ENCODE measurements at places on chromosomes 5 and 9.

- DNase-seq: no peak
These were observed 1.4 kb downstream of the MXD3 start for GRCh38 chr5:177310332-177310731.

DNA sequence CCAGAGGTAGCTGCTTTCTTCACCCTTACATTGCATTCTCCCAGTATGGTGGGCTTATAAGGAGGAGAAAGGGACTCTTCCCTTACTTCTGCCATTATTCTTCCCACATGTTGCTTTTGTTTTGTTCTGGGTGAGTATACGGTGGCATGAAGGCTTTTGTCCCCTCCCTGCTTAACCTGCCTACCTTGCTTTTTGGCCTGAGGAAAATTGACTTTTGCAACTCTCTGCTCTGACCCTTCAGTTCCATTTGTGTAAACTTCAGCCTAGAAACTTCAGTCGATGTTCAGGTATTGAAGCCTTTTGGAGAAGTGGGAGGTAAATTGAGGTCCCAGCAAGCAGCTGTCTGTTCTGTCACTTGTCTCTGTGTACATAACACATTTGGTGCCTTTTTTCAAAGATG, 110.2 kb downstream of the PCSK1 start:
- no peak for DNase-seq

DNA sequence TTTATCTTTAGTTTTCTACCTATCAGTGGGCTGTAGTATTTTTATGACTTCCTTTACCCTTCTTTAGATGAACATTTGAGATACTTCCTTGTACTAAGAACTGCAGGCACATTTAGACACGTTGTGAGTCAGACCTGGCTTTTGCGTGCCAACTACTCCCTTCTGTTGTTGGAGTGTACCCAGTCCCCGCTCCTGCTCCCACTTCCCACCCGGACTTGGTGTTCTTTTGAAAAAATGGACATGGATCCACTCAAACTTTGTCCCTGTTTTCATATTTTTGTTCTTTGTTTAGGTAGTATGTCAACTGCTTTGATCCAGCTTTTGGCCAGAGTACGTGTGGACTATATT, 60.7 kb downstream of the PARP8 start:
- DNase-seq: peak; percentile 19

GRCh38 chr9:125794708-125795107, 47.5 kb downstream of the PBX3 start:
- DNase-seq: no peak

GRCh38 chr5:61334868-61335615, 3.0 kb downstream of the ZSWIM6 start:
- DNase-seq: peak; percentile 88

DNA sequence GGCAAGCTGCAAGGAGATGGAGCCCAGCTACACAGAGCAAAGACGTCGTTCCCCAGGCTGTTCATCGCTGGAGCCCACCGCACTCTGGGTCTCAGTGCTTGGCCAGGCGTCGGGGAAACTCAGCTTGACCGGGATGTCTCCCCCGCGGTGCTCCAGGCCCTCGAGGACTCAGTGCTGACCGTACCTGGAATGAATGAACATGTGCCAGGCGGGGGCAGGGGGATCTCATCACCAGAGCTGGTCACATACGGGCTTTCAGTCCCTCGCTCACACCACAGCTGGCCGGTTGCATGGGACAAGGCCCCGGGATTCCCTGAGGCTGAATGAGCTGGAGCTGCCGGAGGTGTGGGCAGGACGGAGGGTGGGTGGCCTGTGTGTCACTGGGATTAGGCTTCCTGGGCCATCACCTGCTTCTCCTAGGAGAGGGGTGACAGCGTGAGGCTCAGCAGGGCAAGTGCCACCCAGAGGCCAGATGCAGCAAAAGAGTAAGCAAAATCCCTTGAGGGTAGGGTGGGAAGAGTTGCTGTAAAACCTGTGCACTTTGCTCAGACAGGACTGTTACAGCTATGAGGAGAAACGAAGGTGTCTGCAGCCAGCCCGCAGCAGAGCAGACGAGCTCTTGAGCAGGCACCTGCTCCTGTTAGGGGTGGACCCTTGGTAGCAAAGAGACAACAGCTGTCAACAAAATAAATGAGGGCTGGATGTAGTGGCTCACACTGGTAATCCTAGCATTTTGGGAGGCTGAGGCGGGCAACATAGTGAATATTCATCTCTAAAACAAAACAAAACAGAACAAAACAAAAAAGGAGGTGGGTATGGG, 70.7 kb upstream of the RAPGEF1 start:
- no peak for DNase-seq

DNA sequence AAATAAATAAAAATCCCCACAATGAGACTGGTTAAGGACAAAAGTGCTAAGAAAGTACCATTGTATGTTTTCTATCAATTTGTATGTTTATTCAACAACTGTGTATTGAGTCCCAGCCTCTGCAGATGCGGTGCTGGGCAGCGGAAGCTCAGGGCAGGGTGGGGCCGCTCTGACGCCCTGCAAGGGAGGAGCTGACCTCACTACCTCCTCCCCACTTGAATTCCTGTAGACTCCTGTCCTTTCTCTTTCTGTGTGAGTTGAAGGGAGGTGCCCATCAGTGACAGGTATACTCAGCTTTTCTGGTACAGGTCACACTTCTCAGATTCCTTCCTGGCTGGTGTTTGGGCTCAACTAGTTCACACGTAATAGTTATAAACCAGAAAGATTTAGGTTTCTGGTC, 27.0 kb downstream of the ANGPTL2 start:
- DNase-seq: no peak

- DNase-seq: no peak
These were observed 8.5 kb downstream of the FBXL17 start for GRCh38 chr5:108373426-108373825.

DNA sequence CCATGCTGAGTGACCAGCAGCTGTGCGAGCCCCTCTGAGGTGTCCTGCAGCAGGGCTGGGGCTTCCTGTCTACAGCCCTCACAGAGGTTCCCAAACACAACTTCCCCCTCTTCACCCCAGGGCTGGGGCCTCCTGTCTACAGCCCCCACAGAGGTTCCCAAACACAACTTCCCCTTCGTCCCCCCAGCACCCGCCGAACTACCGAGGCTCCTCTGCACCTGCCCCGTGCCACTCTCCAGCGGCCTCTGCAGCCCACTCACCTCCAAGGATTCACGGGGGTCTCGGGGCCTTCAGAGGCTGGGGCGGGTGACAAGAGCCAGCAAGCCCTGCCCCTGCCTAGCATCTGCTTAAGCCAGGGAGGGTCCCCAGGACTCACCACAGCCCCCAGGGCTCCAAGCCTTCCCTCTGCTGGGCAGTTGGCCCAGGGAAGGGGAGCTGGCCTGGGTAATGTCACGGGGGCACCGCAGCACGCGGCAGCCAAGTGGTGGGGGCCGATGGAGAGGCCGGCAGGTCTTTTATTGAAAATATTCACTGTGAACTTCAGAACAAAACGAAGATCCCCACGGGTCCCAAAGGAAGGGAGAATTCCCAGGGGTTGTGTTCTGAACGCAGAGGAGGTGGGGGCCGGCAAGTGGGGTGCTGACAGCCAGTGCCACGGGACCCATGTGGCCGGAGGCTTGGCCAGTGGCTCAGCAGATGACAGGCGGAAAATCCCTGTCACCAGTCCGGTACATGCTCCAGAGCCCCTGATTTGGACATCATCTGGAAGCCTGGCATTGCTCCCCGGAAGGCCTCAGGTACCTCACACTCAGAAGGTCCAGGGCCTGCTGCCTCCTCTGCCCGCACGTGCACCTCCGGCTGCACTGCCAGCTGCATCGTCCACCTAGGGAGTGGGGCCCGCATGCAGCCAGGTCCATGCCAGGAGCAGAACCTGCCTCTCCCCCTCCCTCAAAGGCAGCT, 125.3 kb downstream of the ADAMTS2 start:
- DNase-seq: no peak

DNA sequence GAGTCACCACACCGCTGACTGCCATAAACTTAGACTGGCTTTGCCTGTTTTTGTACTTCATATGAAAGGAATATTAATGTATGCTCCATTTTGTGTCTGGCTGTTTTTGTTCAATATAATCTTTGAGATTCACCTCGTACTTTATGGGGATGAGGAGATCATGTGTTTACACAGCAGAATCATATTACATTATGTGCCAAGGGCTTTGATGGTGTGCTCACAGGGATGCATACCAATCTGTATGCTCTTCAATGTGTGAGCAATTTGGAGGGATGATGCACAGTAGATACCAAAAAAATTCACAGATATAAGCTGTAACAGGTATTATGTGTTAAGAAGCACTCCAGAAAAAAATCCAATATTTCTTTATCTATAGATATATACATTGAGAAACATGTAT, 113.7 kb downstream of the GABRB2 start:
- no peak for DNase-seq

- DNase-seq: no peak
These were observed 119.4 kb downstream of the ADAMTS12 start for GRCh38 chr5:33772380-33772897.

- DNase-seq: no peak
These were observed 7.4 kb upstream of the GAPVD1 start for GRCh38 chr9:125254231-125254630.

DNA sequence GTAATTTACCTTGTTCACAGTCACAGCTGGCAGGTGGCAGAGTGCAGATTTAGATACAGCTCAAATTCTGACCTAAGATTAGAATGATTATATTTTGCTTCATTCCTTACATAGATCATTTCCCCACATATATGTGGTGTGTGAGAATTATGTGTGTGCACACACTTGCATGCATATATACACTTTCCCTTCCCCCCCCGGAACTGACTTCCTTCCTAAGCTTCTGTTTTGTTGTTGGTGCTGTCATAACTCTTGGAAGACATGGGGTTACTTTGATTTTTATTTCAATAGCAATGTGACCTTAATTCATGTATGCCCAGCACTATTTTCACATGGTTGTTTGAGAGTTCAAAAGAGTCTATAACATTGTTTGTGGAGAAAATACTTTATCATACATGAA, 112.8 kb downstream of the CMYA5 start:
- DNase-seq: no peak

GRCh38 chr9:88990729-88991065, 571 bp upstream of the S1PR3 start:
- DNase-seq: no peak

DNA sequence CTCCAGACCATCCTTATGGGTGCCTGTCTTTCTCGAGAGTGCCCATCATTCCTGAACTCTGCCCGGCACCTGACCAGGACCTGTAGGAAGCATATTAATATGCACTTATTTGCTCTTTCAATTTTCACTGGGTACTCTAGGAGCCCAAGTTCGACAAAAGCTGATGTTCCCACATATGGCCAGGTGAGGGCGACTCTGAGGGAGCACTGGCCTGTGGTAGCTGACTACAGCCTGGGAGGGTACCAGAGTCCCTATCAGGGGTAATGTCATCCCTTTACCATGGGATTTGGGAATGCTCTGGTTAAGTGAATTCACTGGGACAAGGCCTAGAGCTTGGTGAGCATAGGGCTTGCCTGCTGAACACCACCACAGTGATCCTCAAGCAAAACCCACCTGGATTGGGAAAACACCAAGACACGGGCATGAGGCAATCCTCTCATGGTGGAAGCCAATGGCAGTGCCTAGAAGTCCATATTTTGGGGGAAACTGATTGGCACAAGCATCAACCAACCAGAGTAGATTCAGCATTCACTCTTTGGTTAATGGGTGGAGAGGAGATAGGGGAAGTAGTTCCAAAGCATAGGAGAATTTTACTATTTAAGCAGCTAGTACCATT, 112.2 kb downstream of the MTX3 start:
- no peak for DNase-seq

GRCh38 chr9:123863164-123863855, 66.6 kb downstream of the DENND1A start:
- DNase-seq: no peak

GRCh38 chr9:120677965-120678364, 36.3 kb downstream of the MEGF9 start:
- DNase-seq: no peak

DNA sequence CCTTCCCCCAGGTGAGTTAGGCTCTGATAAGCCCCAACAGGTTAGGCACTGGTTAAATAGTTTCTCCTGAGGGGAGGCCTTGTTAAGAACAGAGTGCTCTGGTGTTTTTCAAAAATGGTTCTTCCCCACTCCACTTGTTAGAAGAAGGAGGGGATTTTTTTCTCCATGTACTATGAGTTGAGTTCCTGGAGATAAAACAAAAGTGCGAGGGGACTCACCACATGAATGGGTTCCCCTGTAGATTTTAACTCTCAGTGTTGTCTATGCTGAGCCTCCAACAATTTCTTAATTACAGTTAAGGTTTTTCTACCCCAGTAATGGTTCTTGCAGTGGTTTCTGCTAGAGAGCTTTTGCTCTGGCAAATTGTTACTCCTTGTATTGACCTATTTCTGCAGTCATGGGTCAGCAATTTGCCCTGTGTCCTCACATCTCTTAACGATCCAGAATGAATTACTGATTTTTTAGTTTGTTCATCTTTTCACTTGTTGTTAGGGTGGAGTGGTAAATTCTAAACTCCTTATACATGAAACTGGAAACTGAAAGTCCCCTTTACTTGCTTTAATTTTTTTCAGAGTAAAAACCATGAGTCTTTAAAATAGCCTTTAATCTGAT, 44.4 kb downstream of the SCAMP1 start:
- DNase-seq: no peak

DNA sequence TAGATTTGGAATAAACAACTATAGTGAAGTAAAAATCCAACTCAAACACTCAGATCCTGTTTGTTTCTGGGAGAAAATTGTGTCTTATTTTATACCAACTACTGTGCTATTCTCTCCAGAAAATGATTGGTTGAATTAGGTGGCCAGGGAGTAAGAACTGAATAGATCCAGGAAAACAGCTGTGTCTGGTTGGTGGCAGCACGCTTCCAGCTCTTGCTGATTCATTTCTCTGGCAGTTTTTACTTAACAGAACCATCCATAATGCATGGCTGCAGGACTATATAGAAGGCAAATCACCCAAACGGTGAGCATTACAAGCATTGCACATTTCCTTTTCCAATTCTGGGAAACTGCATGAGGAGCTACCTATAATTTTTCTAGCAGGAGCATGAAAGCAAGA, 29.5 kb downstream of the DMAC1 start:
- DNase-seq: no peak

- no peak for DNase-seq
These were observed 79.4 kb downstream of the NLN start for GRCh38 chr5:65801352-65801783.
